ENCODE measurements at places on chromosomes 12 and 14.
A peak's percentile ranks its signal among the peaks of the same experiment; 100 is the strongest.

- peak; percentile 83 for DNase-seq
These were observed 68.0 kb downstream of the CCDC88C start for GRCh38 chr14:91349481-91350074.

- no peak for DNase-seq
These were observed 115.5 kb downstream of the DYRK2 start for GRCh38 chr12:67764055-67764454.

- no peak for DNase-seq
These were observed 220.2 kb downstream of the ANO6 start for GRCh38 chr12:45435945-45436710.

GRCh38 chr12:65217086-65217485, 47.7 kb downstream of the LEMD3 start:
- DNase-seq: no peak

DNA sequence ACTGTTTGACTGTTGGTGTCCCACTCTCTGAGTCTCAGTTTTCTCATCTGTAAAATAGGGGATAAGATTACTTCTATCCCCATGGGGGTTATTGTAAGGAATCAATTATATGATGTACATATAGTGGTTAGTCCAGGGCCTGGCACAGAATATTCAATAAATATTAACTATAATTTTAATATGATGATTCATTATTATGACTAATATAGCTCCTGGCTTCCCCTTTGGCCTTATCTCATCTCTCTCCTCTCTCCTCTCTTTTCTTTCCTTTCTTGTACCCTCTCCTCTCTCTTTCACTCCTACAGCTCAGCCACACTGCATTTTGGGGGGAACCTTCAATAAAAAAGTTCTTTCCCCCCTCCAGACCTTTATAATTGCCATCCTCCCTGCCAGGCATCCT, 21.1 kb downstream of the TMEM233 start:
- DNase-seq: no peak

GRCh38 chr12:102740141-102740955, 176.7 kb downstream of the PAH start:
- DNase-seq: peak; percentile 3

GRCh38 chr12:104709692-104710435, 248.2 kb downstream of the SLC41A2 start:
- DNase-seq: no peak

DNA sequence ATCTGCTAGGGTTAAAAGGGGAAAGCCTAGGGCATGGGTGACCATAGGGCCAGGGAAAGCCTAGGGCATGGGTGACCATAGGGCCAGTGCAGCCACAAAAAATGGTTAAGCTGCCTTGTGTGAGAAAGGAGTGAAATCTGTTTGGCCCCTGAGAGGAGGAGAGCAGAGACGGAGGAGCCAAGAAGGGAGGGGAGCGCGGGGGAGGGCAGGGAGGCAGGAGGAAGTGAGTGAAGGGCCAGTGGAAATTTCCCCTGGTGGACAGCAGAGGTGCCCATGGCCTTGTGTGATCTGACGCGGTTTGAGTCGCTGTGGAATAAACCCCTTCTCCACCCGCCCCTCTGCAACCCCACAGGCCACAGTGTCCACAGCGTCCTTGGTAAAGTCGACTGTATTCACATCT, 618 bp upstream of the AQP6 start:
- DNase-seq: no peak

GRCh38 chr12:77923882-77924281, 93.2 kb downstream of the NAV3 start:
- no peak for DNase-seq

DNA sequence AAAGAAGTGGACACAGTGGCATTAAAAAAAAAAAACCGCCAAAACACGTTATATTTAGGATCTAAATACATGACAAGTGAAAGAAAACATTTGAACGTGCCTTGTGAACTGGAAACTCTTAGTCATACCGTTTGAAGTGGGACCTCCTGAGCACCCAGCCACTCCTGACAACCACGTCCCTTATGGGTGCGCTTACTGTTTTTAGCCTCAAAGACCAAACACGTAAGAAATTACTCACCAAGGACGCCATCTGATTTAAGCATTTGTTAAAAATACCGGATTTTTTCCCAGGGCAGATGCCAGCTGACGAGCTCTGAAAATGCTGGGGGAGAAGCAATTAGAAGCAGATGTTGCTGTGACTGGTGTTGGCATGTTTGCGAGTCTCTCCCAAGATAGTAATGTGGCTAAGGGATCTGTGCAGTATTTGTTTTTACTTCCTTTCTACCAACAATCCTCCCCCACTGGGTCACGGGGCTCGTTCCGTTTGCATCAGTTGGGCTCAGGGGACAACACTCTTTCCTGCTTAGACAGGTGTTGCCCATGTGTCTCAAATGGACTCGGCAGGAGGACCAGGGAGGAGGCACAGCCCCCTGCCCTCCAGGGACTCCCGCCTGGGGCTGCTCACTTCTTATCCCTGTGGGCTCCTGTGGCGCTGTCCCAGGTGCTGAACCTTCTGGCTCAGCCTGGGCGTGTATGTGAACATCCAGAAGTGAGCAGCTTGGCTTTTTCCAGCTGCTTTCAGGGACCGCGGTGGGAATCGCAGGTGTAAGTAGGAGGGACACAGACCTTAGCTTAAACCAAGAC, 101.0 kb downstream of the BEGAIN start:
- DNase-seq: peak; percentile 54
